ENCODE measurements at places on chromosomes 6 and 20.
A peak's percentile ranks its signal among the peaks of the same experiment; 100 is the strongest.

- no peak for DNase-seq
These were observed 63.7 kb downstream of the PHACTR2 start for GRCh38 chr6:143741480-143741879.

- DNase-seq = no peak
These were observed 41.4 kb downstream of the PHACTR3 start for GRCh38 chr20:59645761-59646171.

DNA sequence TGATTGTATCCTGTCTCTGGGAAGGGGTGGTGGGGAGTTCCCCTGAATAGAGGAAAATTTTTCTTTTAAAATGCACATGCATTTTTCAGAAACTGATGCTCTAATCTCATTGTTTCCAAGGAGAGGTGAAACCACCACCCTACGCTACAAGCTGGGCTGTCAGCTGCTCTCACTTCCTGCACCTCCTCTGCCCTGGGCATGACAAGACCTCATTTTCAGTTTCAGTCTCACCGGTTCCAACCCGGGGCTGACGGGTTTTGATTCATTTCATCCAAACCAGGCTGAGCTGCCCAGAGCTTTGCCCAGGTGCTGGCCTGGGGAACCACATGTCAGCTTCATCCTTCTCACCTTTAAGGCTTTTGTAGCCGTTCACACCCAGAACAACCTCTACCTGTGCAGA lies 99.7 kb downstream of the EYA2 start:
- peak; percentile 4 for DNase-seq

- no peak for DNase-seq
These were observed 6.8 kb upstream of the SNHG17 start for GRCh38 chr20:38441916-38442315.

DNA sequence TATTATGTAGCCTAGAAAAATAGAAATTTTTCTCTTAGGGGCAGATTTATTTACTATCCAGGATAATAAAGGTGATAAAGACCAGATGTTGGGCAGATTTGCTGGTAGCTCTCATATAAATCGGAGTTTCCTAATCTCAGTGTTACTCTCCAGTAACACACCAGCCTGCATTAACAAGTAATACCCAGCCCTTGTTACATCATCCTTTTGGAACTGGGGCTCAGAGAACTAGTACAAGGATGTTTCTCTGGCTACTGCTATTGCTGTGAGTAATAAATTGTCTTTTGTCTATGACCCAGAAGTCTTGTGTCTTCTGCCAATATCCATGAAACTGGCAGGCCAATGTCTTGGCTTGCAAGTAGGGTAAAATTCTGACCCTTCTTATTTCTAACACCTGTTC lies 16.8 kb downstream of the TPD52L1 start:
- no peak for DNase-seq

- no peak for DNase-seq
These were observed 35.7 kb upstream of the VEGFA start for GRCh38 chr6:43734294-43734665.

DNA sequence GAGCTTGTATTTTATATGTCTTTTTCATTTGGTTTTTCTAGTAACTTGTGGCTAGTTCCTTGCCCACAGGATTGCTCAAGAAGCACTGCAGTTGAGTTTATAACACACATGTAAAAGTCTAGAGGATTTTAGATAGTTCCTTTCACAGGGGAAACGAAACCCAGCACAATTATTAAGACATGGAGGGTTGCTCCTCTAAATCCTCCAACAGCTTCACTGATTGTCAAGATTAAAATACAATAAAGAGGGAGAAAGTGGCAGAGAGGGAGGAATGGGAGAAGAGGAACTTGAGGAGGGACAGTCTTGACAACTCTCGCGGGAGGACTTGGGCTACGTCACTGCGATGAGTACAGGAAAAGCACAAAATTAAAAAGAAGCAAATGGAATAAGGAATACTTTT lies 9.7 kb upstream of the TBC1D7 start:
- DNase-seq = no peak

DNA sequence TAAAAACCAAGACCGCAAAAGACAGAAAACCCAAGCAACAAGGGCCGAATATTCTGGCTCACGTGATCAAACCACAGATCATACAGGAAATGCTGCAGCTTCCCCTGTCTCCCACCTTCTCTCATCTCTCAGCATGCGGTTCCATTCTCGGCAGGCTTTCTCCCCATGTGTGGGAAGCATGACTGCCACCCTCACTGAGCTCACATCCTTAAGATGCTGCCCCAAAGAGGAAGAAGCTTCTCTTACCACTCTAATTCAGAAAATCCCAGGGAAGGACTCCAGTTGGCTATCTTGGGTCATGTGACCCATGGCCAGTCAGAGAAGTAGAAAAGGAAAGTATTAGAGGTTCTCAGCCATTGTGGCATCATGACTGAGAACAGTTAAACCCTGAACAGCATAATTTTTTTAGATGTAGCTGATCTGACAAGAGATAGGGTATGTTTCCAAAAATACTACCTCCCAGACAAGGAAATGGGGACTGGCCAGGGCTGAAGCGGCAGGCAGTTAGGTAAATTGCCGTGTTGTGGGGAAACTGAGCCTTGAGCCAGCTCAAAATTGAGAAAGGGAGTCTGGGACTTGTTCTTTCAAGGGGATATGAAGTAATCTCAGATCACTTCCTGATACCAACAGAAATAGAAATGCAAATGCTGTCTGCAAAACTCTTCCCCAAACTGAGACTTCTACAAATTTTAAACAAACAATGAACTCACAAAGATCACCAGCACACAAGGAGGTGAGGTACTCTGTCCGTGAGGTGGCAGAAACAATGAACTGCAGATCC lies 37.1 kb upstream of the GRM4 start:
- peak; percentile 89 for DNase-seq

GRCh38 chr6:91196729-91197128 lies 609.9 kb upstream of the MAP3K7 start:
- DNase-seq = no peak

DNA sequence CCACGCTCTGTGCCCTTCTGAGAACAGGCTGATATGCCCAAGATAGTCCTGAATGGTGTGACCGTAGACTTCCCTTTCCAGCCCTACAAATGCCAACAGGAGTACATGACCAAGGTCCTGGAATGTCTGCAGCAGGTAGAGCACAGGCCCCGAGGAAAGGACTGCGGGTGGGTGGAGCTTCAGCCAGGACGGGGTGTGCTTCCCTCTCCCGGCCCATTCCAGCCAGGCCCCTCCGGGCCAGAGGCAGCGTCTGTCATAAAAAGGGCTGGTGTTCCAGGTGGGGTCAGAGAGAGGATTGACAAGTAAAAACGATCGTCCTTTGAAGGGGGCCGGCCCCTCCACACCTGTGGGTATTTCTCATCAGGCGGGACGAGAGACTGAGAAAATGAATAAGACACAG lies 1.3 kb downstream of the RTEL1 start:
- no peak for DNase-seq

DNA sequence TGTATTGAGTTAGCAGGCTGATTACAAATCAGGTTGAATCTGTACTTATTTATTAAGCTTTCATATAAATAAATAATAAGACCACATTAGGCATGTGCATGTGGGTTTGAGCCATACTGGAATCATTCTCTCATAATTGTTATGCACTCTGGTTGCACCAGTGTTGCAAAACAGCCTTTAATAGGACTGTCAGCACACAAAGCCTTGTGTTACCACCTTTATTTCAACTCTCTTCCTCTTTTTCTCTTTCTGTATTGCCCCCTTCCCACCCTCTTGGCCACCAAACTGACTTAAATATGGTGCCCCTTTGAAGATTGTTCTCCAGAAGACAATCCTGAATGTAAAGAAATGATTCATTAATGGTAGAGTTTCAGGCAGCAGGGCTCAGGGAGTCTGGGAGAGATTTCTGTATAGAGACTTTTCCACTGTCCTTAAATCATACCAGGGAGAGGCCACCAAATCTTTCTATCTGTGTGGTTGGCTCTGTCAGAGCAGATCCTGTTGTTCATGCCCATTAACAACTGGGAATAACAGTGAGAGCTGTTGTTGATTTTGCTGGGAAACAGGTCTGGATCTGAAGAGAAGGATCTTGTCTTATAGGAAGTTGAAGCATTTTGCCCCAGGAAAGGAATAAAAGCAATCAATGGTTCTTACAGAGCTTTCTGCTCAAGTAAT lies 131.6 kb upstream of the SOX4 start:
- DNase-seq = no peak

GRCh38 chr6:141744971-141745370 lies 387.8 kb upstream of the GJE1 start:
- no peak for DNase-seq

DNA sequence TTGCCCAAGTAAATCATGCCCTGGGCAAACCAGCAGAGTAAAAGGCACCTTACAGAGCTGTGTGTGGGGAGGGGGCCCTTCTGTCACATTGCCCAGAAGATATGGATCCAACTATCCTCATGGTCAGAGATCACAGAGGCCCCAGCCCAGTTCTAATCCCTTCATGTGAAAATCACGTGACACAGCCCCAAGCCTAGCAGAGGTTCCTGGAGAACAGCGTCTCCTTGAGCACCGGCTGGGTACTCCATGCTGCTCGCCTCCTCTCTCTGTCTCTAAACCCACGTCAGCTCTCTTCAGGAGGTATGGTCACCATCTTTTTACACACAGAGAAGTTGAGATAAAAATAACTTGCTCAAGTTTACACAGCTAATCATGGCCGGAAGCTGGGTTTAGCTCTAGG lies 230.2 kb downstream of the ANKRD60 start:
- DNase-seq = no peak

DNA sequence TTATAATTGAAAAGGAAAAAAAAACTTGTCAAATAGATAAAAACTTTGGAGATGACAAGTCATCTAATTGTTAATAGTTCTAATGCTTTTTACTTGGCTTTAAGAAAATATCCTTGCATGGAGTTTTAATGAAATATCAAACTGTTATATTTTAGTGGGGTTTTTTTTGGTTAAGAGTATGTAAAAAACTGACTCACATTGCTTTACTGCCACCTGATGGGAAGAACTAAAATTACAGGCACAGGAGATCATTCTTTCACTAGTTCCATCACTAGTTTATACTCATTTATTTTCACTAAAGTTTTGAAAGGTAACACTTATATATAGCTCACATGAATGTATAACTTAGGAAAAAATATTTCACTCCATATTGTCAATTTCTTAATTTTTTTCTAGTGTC lies 309.1 kb downstream of the LMBRD1 start:
- no peak for DNase-seq

- DNase-seq = no peak
These were observed 155.2 kb upstream of the ESR1 start for GRCh38 chr6:151652325-151652724.

GRCh38 chr6:63565058-63565726 lies 7.1 kb upstream of the LOC128125822 start:
- no peak for DNase-seq

GRCh38 chr6:139323511-139324300 lies 31.9 kb upstream of the TXLNB start:
- peak; percentile 82 for DNase-seq

GRCh38 chr6:37130704-37131103 lies 39.2 kb upstream of the PIM1 start:
- no peak for DNase-seq

DNA sequence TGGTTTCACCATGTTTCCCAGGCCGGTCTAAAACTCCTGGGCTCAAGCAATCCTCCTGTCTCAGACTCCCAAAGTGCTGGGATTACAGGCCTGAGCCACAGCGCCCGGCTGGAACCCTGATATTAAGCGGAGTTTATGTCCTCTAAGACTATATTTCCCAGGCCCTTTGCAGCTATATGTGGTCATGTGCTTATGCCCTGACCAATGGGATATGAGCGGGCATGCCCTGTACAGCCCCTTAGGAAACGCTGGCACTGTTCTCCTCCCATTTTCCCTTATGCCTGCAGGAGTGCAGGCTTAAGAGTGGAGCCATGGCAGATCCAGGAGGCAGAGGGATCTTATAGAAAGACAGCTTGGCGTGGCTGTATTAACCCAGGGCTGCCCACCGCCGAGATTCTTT lies 29.9 kb downstream of the RSPO4 start:
- DNase-seq = no peak

DNA sequence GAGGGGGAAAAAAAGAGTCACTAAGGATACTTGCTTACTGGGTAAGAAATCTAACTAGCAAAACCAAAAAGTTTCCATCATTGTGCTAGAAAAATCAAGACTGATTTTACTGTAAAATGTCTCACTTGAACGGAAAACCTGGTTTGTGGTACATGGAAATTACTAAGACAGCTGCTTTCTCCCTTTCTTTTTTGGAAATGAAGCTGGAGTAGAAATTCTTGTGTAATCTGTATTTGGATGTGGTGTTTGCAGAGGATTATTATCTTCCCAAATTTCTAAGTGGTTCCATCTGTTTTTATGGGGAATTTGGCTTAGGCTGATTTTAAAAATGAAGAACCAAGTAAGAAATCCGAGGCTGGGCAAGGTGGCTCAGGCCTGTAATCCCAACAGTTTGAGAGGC lies 20.4 kb downstream of the EPB41L2 start:
- DNase-seq = no peak

- no peak for DNase-seq
These were observed 185.4 kb downstream of the ZFAND3 start for GRCh38 chr6:38004908-38005307.

- no peak for DNase-seq
These were observed 37.9 kb downstream of the ATXN1 start for GRCh38 chr6:16723402-16723801.

- no peak for DNase-seq
These were observed 273.3 kb downstream of the FARS2 start for GRCh38 chr6:5534643-5535042.

GRCh38 chr6:68473433-68474210 lies 161.5 kb upstream of the ADGRB3 start:
- DNase-seq = no peak

DNA sequence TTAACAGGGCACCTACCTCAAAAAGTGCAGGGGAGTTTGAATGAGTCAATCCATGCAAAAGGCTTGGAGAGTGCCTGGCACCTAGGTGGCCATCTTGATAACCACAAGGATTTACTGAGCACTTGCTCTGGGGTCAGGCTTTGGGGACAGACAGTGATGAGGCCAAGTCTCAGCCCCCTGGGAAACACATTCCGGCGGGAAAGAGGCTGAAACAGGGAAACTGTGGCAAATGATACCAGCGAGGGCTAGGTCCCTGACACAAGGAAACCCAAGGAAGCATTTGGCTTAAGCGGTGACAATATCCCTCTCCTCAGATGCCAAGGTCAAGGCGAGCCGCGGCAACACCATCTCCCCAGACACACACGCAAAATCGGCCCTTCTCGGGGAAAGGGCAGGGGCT lies 527 bp upstream of the DOK5 start:
- DNase-seq = no peak

GRCh38 chr20:32792316-32792715 lies 27.4 kb upstream of the MAPRE1 start:
- DNase-seq = peak; percentile 40
